CD4-positive, alpha-beta T cell treated with Interleukin-6 for 4 hours (primary cell): ENCODE measurements at places on chromosomes 2 and 18.

GRCh38 chr18:79849328-79850207 is 51.8 kb downstream of the KCNG2 start:
- DNase-seq = no peak

DNA sequence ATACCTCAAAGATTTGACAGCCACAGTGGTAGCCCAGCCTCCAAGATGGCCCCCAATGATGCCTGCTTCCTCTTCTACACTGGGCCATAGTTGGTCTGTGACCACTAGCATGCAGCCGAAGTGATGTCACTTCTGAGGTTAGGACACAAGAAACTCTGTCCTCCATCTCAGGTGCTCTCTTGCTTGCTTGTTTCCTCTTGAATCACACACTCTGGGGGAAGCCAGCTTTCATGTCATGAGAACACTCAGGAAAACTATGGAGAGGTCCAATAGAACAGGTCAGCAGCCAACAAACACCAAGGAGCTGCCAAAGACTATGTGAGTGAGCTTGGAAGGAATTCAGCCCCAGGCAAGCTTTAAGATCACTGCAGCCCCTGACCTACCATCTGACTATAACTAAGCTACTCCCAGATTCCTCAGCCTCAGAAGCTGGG is 3.3 kb upstream of the ADAM17 start:
- no peak for DNase-seq

- DNase-seq = no peak
These were observed 237.0 kb downstream of the ALPK2 start for GRCh38 chr18:58391932-58392323.

- DNase-seq = no peak
These were observed 45.2 kb upstream of the SPRED2 start for GRCh38 chr2:65477590-65477989.

GRCh38 chr2:200259577-200259957 is 46.9 kb upstream of the SPATS2L start:
- DNase-seq = no peak

DNA sequence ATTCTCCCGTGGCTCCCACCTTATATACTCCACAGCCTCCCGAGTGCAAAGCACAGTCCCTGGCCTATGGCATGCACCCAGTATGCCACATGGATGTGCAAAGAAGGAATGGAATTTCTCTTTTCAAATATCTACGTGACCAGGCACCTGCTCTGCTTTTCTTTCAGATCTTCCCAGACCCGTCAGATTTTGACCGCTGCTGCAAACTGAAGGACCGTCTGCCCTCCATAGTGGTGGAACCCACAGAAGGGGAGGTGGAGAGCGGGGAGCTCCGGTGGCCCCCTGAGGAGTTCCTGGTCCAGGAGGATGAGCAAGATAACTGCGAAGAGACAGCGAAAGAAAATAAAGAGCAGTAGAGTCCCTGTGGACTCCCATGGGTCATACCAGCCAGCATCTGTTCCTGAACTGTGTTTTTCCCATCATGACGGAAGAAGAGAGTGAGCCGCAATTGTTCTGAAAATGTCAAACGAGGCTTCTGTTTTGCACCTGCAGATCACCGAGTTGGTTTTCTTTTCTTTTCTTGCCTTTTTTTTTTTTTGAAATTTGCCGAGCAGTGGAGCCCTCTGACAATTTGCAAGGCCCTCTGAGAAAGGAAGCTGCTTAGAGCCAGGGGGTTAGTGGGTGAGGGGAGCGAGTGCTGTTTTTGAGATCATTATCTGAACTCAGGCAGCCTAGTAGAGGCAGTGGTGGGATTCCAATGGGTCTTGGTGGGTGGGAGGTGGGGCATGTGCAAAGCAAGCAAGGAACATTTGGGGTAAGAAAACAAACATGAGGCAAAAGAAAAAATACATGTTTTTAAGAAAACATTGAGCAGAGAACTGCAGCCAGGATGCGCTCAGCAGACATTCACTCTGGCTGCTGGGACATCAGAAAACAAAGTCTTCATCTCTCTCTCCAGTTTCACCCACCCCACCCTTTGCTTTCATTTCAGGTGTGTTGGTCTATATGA is 26.2 kb downstream of the LBH start:
- peak; percentile 60 for DNase-seq

DNA sequence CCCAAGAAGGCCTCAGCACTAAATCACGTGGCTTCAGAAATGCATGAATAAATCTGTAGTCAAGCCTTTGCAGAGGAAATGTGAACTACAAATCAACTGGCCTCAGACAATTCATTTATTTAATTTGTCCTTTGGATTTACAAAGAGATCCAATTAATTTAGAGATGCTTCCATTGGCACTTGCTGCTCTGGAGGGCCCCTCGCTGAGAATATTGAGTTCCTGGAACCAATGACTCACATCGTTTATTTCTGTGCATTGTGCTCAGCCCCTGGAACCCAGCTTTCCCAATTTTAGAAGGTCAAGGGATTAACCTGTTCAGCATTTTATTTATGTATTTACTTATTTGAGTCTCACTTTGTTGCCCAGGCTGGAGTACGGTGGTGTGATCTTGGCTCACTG is 47.2 kb upstream of the MGAT4A start:
- no peak for DNase-seq

DNA sequence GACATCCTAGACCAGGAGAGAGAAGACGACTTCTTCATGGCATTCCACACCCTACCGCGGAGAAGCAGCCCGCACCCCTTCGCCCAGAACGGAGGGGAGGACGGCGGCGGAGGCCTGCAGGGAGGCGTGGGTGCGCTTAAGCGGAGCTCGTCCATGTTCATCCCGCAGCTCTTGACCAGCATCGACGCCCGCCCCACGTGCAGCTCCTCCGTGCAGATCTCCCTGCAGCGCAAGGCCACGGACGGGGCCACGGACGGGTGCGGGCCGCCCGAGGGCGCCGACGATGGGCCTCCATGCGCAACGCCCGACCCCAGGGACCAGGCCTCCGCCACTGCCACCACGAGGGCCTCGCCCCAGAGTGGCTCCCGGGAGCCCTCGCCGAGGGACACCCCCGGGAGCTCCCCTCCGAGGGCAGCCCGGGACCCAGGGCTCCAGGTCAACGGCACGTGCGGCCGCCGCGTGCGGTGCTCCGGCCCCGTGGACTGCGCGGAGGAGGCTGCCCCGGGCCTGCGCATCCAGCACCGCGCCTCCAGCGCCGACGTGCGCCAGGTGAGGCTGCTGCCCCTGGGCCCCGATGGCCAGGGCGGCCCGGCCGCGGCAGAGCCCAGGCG is 211.8 kb downstream of the NEDD4L start:
- no peak for DNase-seq

- DNase-seq = no peak
These were observed 99.9 kb downstream of the GALNT14 start for GRCh38 chr2:31038385-31038784.

DNA sequence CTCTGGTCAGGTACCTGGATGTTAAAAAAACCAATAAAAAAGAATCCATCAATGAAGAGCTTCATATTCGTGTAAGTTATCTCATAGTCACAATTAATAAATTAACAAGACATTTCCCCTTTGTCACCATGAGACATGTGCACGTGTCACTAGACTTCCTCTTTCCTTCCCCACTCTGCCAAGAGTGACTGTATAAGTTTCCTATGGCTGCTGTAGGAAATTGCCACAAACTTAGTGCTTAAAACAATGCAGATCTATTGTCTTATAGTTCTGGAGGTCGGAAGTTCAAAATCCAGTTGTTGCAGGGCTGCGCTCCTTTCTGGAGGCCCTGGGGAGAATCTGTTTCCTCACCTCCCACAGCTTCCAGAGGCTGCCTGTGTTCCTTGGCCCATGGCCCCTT is 35.8 kb downstream of the SLC9A4 start:
- DNase-seq = no peak
